ENCODE measurements at places on chromosomes 7 and 10.
A peak's percentile ranks its signal among the peaks of the same experiment; 100 is the strongest.

DNA sequence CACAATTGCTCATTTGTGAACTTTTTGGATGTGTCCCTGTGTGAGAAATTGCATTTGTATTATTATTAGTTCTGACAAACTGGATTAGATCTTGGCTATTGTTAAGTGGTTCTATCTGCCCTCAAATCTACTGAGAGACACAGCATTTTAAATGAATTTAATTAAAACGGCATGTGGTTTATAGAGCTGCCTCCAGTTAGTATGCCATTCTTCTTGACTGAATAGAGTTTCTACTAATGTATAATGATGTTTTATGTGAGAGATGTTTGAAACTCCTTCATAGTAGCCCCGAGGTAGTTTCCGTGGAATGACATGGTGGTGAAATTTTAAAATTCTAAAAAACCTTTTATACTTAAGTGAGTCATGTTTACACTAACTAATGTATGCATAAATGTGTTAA is 110.9 kb downstream of the DYNC1I1 start:
- DNase-seq: no peak

GRCh38 chr7:17275749-17276671 is 22.4 kb upstream of the AHR start:
- DNase-seq: no peak

- no peak for DNase-seq
Measured at GRCh38 chr7:2192831-2193534, 39.8 kb downstream of the MAD1L1 start.

- no peak for DNase-seq
Measured at GRCh38 chr10:47348138-47348651, at the start of gene RBP3. RBP3 (plus strand) TSS chr10:47348363; CDS start chr10:47348485, 122 bp downstream.

- no peak for DNase-seq
Measured at GRCh38 chr7:77982926-77983550, 184.5 kb downstream of the PHTF2 start.

GRCh38 chr10:14879124-14879927 is 660 bp downstream of the SUV39H2 start:
- DNase-seq: peak; percentile 29

DNA sequence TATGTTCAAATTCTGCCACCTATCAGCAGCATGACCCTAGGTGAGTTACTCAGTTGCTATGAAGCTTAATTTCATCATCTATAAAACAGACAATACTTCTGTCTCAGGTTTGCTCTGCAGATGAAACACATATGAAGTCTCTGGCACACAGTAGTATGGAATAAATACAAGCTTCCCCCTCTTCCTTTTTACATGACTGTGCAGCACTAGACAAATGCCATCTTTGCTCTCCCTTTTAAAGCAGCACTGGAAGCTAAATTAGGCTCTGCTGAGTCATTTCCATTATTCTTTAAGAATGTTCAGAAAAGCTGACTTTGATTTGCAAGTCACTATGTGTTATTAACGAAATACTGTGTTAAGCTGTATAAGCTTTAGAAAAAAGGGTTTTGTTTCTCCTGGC is 40.7 kb upstream of the ANAPC16 start:
- DNase-seq: no peak

DNA sequence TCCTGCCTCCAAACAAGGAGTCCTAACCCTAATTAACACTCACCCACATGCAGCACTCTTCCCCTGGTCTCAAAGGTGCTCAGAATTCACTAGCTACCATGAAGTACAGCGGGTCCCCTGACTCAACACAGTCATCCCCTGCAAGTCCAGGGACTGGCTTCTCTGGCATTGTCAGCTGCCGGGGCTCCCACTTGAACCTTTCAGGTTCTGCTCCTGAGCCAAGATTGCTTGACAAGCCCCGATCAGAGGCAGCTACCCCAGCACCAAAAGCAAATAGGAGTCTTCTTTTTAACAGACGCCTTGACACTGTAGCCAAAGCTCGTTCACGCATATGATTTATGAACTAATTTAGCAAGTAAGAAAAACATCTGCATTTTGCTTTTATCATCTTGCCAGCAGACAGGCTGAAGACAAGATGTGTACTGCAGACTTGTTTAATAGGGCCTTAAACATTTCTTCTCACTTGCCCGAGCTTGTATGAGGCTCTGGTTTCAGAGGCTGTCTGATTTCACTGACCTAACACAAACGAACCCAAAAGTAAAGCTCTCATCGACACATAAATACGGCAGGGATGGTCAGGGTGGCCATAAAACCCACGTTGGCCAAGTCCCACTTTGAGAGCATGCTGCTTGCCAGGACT is 67.6 kb upstream of the ADAM12 start:
- no peak for DNase-seq

- no peak for DNase-seq
Measured at GRCh38 chr10:32341596-32341995, 5.4 kb downstream of the EPC1 start.

GRCh38 chr10:43928425-43928968 is 279.8 kb upstream of the ZNF32 start:
- DNase-seq: no peak

DNA sequence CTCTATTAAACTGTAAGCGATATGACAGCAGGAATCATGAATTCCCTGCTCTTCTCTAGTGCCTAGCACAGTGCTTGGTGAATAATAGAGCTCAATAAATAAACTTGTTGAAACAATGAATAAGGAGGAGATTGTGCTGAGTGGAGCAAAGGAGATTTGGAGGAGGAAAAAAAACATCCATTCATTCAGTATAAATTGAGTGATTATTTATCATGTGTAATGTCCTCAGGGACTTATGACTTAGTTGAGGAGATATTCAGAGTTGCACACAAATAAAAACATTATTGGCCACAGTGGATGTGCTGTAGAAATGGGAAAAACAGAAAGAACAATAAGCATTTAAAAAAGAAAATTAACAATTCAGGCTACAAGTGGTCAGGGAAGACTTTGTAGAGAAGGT is 125.7 kb downstream of the FOXP2 start:
- DNase-seq: no peak

DNA sequence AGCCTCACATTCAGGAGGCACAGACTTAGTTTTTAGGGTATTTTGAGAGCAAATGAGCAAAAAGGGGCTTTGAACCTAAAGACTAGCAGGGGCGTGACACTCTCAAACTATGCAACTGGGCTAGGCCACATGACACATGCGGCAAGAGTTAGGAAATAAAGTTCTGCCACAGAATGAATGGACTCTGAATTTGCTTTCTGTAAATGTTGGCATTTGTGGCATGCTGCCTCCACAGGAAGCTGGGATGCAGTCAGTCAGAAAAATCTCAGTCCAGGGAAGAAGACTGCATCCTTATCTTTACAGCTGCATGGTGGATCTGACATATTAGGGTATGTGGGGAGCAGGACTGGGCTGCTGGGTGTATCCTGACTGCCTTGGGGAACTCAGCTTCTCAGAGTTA is 181.0 kb downstream of the COBL start:
- DNase-seq: no peak

DNA sequence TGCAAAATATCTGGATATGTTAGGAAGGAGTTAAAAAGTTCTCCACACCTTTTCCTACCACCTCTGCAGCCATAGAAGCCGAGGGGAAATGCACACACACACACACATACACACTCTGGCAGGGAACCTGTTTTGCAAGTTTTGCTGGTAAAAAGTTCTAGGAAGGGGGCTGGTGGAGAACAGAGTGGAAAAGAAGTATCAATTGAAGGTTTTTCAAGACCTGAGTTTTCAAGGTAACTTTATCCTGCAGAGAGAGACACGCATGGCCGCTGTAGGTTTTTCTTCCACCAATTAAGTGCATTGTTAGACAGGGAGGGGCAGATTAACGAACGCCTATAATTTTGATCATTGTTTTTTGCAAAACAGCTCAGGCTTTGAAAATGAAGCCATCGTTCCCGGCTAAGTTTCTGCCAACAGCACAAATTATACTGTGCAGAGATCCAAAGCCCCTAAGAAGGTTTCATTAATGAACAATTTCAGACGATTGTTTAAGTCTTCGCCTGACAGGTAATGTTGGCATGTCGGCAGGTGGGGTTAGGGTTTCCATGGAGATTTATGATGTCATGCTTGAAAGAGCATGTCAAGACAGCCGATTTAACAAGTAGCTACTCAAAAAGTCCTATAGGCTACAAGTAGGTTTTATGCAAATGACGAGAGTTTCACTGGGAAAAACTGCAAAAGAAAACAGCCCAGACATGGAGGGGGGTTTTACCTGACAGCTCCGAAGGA is 29.7 kb downstream of the KIAA1217 start:
- DNase-seq: no peak

GRCh38 chr7:127375631-127376030 is 16.9 kb downstream of the ZNF800 start:
- DNase-seq: no peak

DNA sequence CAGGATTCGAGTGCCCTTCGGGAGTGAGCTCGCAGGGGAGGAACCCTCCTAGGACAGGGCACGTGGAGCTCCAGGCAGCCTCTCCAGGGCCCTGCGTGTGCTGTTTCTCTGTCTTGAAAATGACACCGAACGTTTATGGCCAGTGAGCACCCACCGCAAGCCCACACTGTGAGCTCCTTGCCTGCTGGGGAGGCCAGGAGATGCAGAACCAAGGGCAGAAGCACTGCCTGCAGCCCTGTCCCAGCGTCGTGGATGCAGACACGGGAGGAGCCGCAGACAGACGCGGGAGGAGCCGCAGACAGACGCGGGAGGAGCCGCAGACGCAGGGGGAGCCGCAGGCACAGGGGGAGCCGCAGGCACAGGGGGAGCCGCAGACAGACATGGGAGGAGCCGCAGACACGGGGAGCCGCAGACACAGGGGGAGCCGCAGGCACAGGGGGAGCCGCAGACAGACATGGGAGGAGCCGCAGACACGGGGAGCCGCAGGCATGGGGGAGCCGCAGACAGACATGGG is 314.4 kb downstream of the PTPRN2 start:
- DNase-seq: no peak

DNA sequence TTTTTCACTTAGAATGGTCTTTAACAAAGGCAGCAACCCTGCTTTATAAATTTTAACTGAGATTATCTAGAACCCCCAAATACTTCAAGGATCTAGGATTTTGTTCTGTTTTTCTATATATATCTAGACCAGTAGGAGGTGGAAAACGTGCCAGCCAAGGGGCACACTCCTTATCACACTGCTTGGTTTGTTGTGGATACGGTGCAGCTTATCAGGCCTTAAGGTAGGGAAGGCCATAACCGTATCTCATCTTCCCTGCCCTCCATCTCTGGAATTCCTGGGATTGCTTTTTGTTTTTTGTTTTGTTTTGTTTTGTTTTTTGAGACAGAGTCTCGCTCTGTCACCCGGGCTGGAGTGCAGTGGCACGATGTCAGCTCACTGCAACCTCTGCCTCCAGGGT is 75.4 kb downstream of the MPLKIP start:
- DNase-seq: no peak

GRCh38 chr10:31782701-31783100 is 145.9 kb downstream of the ARHGAP12 start:
- no peak for DNase-seq

GRCh38 chr7:2559283-2559950 is 638 bp downstream of the IQCE start:
- no peak for DNase-seq

DNA sequence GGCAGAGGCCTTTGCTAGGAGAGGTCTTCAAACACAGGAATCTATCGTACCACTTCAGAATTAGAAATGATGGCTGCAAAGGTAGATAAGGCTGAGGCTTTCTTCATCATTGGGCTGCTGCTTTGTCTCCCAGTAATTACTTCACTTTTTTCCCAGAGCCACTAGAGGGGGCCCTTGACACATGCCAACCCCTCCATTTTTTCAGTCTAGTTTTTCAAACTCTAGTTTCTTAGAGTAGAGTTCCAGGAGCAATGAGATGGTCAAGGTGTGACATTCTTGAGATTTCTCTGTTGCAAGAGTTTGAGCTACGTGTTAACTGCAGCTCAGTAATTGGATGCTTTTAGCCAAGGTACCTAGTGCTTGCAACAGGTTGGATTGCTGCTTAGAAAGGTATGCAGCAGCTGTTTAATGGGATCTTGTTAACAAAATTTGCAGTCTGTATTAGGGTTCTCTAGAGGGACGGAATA is 33.8 kb upstream of the RBM20 start:
- DNase-seq: peak; percentile 57
